Kidney (tissue), 22 donors: ENCODE measurements at places on chromosomes 12 and 14.

- DNase-seq: peak; percentile 43
Measured at GRCh38 chr12:5921966-5922899, 22.8 kb downstream of the ANO2 start.

DNA sequence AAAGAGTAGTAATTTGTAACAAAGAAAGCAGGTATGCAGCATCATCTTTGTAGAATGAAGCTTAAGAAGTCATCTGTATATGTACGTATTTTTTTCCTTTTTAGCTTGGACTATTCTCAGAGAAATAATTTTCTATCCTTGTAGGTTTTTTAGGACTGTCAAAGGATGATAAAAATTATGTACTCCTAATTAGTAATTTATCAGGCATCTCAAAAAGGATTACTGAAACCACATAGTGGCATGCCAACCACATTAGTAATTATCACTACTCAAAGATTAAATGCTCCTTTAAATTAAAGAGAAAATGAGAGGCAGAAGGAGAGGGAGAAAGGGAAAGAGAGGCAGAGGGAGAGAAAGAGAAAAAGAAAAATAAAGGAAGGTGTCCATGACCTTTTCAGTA lies 17.3 kb downstream of the TTC8 start:
- DNase-seq: no peak

DNA sequence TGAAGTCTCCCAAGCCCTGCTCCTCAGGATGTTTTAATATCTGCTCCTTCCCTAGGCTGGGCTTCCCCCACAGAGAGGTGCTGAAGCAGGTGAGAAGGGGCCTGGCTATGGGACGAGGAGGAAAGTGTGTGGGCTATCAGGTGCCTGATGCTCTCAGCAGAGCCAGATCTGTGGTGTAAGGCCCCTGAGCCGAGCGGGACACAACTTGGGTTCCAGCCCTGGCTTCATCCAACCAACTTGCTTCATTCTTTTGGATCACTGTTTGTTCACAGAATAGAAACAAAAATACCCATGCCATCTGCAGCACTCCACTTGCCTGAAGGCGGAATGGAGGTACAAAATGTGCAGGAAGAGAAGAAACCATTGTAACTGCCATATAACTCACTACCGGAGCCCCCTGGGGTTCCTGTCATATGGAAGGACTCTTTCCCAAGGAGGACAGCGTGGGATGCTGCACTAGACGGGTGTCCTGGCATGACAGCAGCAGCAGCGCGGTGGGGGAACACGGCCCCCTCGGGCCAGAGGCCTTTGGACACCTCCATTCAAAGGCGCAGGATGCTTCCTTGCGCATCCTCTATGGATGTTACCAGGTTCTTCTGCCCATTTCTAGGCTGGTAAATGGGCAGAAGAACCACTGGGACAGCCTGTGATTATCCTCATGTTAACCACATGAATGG lies 95.8 kb downstream of the CRACR2A start:
- DNase-seq: no peak

DNA sequence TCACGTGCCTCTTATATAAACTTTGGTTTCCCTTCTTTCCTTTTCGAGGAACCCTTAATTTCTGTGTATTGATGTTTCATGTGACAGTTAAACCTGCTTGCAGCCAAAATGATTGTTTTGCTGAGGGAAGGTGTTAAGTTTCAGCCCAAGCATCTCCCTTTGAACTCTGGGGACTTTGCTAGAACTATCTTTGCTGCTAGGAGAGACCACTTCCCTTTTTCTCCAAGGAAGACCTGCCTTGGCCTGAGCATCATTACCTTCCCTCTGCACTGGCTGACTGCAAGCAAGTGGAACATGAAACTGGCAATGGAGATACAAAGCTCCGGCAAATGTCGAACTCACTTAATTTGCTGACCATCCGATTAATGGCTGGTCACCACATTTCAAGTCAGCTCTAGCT lies 192.8 kb downstream of the GRIN2B start:
- DNase-seq: peak; percentile 8

DNA sequence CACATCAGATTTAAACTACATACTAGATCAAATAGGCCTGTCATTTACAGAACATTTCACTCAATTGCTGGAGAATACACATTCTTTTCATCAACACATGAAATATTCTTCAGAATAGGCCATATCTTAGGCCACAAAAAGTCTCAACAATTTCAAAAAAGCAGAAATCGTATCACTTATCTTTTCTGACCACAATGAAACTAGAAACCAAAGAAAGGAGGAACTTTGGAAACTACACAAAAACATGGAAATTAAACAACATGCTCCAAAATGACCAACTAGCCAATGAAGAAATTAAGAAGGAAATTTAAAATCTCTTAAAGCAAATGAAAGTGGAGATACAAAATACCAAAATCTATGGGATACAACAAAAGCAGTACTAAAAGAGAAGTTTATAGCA lies 35.1 kb downstream of the PARP11 start:
- DNase-seq: no peak

- no peak for DNase-seq
Measured at GRCh38 chr12:51677284-51677968, 86.4 kb downstream of the SCN8A start.

DNA sequence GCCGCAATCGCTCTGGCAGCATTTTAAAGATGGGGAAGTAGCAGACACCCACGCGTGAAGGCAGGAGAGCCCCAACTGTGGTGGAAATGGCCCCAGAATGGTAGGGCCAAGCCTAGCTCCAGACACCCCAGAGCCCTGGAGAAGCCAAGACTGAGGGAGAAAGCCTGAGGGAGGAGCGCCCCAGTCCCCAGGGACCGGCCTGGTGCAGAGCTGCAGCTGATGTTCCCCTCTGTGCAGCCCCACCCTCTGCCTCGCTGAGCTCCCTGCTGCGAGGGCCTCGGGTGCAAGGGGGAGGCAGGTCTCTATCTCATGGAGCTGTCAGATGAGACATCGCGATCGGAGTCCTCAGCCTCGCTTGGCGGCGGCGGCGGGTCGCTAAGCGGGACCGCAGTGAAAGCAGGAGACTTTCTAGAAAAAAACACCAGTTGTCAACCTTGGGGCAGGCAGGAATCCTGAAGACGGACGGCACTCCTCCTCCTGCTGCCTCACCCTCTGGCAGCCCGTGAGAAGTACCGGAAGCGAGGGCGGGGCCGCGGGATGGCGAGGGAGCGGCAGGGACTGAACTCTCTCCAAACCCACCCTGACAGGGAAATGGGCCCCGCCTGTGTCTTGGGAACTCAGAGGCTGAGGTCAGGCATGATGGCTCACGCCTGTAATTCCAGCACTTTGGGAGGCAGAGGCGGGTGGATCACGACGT lies 6.0 kb downstream of the GAPDH start:
- DNase-seq: peak; percentile 93

DNA sequence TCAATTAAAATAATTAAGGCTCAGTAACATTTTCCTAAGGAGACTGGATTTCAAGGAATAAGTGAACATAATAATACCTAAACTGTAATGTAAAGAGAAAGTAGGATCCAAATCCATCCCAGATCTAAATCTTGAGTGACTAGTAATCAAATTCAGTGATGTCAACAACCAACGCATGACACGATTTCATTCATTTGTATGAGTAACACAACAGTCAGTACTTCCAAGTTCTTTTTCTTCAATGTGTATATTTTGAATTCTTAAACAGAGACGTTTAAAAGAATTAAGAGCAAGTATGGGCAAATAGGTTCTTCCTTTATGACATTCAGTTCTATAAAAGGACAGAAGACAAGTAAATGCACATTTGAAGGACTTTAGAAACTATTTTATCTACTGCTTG lies 104.3 kb upstream of the CNTN1 start:
- DNase-seq: no peak

- DNase-seq: peak; percentile 85
Measured at GRCh38 chr12:5648692-5649359, 216.9 kb downstream of the NTF3 start.

GRCh38 chr14:30848449-30849240 lies 25.7 kb upstream of the COCH start:
- DNase-seq: no peak

DNA sequence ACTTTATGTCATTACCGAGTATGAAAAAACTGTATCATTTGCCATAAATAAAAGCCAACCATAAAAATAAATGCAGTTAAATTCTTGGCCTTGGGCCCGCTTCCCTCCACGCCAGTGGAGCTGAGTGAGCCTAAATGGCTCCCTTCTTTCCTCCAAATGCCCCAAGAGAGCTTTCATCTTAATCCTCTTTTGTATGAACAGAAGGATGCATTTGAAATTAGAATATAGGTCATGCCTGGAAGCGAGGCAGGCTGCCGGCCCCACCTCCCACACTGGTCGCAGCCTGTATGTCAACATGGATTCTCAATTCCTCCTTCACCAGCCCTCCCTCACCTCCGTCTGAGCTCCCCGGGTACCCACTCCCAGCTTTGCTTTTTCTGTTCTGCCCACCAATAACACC lies 245.7 kb downstream of the SLC15A4 start:
- DNase-seq: no peak

DNA sequence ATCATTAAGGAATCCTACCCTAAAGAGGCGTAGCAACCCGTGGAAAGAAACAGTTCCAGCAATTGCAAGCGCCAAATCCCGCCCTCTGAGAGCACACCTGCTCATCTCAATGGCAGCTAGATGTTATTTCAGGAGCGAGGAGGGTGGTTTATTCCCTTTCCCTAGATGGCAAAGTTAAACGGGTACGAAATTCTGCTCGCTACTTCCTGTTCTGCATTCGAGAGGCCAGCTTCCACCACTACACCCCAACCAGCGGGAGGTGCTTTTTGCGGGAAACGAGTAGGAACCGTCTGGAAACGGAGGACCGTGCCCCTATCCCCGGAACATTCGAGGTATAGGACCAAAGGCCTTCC lies 536 bp downstream of the VPS29 start:
- DNase-seq: no peak

GRCh38 chr12:130429656-130430505 lies 92.2 kb downstream of the PIWIL1 start:
- no peak for DNase-seq
